ENCODE measurements at places on chromosomes 11 and 22. TPM values are rescaled to one million over a fixed set of nuclear protein-coding genes. Genes with fewer than 3 reads are reported as not detected.

- no peak for DNase-seq
Observed at GRCh38 chr11:64022125-64022784, 13.5 kb upstream of the FLRT1 start.

DNA sequence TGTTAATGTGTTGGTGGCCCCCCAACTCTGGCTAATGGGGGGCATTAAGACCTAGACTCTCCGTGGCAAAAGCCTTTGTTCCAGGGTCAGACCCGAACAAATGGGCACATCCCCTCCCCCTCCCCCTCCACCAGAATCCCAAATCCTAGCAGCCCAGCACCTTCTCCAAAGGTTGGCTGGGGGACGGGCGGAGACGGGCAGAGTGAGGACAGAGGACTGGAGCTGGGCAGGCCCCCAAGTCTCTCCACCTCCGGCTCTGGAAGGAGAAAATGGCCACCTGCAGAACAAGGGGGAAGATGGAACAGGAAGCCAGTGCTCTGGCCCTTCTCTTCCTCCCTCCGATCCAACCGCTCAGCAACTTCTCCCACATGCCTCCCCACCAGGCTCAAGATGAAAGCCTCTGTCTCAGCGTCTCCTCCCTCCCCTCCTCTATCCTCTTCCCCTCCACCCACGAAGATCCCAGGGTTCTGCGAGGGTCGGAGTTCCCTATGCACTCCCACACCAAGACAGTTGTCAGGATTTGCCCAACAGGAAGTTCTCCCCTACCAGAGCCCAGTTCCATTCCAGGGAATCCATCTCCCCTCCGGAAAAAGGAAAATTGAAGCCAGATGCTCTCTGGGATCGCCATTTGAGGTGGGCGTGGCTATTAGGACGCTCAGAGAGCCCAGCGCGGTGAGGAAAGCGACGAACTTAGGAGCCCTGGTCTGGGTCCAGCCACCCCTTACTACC lies 20.1 kb downstream of the ADA2 start:
- peak; percentile 84 for DNase-seq

- no peak for DNase-seq
Observed at GRCh38 chr11:96257972-96258934, 84.7 kb downstream of the MAML2 start.

The ALX4 gene
- 2.4 TPM for polyA plus RNA-seq

- DNase-seq = no peak
Observed at GRCh38 chr11:59559886-59560285, 48.5 kb downstream of the OR4D9 start.

DNA sequence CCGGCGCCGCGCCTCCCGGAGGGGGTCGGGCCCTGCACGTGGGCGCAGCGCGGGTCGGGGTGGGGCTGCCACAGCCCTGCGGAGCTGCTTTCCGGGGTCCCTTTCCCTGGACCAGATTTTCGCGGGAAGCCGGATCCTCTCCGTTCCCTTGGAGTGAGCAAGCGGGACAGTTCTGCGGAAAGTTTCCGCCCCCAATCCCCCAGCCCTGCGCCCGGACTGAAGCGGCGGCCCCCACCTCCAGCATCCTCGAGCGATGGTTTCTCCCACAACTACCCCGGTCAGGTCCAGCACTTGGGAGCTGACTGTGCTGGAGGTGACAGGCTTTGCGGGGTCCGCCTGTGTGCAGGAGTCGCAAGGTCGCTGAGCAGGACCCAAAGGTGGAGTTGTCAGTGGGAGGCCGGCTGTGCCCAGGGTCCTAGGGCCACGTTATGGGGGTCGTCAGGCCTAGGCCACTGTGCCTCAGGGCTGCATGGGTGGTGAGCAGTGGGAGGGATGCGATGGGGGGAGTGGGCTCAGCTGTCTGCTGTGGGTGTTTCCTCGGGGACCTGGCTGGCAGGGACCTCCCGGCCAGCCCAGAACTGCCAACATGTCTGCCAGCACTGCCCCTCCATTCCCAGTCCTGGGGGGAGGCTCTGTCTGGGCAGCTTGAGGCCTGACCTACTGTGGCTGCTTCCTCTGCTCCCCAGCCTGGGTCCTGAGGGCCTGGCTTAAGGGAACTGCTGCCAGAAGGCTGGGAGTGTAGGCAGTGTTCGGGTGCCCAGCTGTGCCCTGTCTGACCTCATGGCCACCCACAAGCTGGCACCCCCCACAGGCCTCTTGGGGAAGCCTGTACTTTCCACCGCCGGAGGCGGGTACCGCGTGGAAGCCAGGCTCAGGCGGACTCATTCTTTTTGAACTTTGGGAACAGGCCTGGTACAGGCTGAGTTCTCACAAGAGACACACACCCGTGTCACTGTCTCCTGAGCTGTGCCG lies 726 bp downstream of the ST3GAL4 start:
- DNase-seq = no peak

DNA sequence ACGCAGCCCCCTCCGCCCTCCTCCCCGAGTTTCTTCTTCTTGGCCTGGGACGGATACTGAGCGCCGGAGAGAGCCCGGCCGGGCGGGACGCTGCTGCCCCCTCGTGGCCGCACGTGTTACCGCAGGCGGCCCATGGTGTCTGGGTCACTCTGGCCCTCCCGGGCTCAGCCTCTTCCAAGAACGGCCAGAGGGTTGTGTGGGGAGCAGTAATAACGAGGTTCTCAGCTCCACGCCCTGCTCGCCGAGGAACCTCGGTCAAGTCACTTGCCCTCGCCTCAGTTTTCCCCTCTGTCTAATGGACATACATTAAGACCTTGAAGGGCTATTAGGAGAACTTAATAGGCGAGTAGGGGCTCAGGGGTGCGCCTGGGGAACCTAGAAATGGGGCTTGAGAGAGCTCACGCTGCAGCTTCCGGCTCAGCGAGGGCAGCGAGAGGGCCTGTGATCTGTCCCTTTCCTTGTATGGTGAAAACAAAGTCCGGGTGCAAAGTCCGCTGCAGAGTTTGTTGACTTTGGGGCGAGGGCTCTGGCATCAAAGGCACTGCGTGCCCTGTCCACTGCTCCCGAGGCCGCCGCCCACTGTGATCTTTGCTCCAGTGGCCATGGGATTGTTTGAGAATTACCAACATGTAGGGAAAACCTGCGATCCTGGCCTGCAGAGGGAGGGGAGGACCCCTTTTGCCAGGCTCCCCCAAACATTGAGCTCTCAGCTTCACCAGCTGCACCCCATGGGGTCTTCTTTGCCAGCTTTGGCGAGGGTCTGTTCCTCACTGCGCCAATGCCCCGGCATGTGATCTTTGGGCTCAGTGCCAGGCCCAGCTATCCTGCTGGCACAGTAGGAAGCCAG lies 14.4 kb upstream of the LRP5 start:
- no peak for DNase-seq

The PKNOX2 gene
- 27.6 TPM for polyA plus RNA-seq

The CEP126 gene
- 3.1 TPM for polyA plus RNA-seq

GRCh38 chr11:24651873-24652272 lies 155.0 kb downstream of the LUZP2 start:
- no peak for DNase-seq

DNA sequence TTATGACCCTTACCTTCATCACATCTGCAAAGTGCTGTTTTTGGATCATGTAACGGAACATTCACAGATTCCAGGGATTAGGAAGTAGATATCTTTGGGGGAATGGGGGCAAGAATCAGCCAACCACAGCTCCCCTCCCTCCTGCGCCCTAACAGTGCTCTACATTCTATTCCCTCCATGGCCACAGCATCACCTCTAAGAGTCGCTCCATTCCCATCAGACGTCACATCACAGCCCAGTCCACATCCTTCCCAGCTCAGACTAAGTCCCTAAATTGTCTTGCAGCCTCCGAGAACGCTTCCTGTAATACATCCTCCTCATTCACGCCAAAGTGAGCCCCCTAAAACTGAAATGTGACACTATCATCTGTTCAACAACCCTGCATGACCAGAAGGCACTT lies 5.9 kb downstream of the SCGB1D1 start:
- DNase-seq = no peak

GRCh38 chr22:23796461-23796860 lies 9.7 kb downstream of the SMARCB1 start:
- DNase-seq = no peak

The ASCL2 gene
- polyA plus RNA-seq = 0.10 TPM

GRCh38 chr11:2566223-2567025 lies 121.6 kb downstream of the KCNQ1 start:
- DNase-seq = no peak

The YWHAH gene
- 88.6 TPM for polyA plus RNA-seq

- no peak for DNase-seq
Observed at GRCh38 chr11:19633276-19633675, 79.4 kb upstream of the NAV2 start.

GRCh38 chr22:36493690-36494110 lies 12.3 kb upstream of the TXN2 start:
- DNase-seq = no peak

The TRIM48 gene
- not detected for polyA plus RNA-seq

- no peak for DNase-seq
Observed at GRCh38 chr22:38135133-38135706, 24.7 kb upstream of the BAIAP2L2 start.

The POTEH gene
- not detected for polyA plus RNA-seq

The TYMP gene
- polyA plus RNA-seq = 2.8 TPM

DNA sequence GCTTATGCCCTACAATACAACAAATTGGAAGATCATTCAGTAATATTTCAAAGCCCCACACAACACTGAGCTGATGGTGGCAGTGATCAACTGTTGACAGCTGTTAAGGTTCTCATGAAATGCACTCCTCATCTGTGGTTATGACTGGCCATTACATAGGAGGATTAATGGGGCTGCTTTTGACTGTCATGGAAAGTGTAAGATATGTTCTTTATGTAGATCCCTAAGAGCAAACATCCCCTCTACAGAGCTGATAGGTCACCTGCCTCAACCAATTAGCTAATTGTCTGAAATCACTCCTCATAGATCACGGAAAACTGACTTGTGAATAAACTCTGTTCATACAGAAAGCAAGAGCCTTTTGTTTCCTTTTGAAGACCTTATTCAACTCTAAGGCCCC lies 78.1 kb downstream of the GAB2 start:
- DNase-seq = no peak

Data from forelimb muscle (tissue), 1 donor.